ENCODE measurements at places on chromosomes 13 and 19.

DNA sequence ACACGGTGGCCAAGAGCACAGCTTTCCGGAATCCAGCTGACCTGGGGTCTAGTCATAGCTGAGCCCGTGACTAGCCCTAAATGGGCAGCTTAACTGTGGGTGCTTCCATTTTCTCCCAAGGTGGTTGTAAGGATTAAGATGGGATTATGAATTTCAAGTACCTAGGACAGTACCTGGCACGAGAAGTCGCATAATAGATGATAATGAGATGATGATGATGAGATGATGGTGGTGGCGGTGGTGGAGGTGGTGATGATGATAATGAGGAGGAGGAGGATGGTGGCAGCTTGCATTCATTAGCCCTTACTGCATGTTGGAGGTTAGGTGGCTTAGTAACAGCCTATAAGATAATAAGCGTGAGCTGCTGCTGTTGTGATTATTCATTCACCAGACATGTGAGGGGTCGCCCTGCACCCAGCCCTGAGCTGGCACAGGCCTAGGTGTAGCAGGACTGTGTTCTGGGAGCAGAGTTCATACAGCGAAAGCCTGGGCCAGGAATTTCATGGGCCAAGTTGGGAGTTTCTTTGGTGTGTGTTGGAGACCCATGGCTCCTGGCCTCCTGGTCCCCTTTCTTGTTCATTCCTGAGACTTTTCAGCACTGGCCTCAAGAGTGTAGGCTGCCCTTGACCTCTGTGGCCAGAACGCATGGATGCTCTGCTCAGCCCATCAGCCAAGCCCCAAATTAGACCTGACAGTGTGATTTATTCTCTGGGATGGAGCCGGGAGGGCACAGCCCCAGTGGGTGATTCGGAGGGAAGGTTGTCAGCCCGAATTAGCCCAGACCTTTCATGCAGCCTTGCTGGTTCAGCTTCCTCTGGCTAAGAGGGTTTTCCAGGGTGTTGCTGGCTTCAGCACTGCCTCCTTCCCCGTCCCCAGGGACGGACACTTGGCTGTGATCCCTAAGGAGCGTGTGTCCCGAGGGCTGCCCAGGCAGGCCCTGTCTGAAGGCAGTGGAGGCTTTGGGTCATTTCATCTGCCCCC, 128.8 kb downstream of the SIPA1L3 start:
- DNase-seq = no peak

DNA sequence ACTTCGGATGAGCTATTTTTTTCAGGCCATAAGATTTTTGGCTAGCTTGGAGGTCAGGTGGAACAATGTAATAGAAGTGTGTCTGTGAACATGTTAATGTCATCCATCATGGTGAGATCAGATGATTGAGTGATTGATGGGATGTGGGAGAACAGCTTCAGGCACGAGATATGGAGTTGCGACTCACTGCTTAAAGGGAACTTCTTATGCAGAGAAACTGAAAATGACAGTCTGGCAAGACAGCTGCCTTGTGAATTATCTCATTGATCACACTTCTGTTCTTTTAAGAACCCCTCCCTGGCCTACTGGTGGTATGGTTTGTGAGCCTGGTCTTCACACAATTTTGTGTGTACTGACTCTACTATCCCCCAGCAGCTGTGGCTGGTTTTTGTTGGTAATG, 96.0 kb downstream of the OLFM4 start:
- no peak for DNase-seq

- no peak for DNase-seq
Measured at GRCh38 chr13:84737661-84738060, 855.4 kb upstream of the SLITRK1 start.

- no peak for DNase-seq
Measured at GRCh38 chr19:4064496-4065260, 2.0 kb downstream of the ZBTB7A start.

DNA sequence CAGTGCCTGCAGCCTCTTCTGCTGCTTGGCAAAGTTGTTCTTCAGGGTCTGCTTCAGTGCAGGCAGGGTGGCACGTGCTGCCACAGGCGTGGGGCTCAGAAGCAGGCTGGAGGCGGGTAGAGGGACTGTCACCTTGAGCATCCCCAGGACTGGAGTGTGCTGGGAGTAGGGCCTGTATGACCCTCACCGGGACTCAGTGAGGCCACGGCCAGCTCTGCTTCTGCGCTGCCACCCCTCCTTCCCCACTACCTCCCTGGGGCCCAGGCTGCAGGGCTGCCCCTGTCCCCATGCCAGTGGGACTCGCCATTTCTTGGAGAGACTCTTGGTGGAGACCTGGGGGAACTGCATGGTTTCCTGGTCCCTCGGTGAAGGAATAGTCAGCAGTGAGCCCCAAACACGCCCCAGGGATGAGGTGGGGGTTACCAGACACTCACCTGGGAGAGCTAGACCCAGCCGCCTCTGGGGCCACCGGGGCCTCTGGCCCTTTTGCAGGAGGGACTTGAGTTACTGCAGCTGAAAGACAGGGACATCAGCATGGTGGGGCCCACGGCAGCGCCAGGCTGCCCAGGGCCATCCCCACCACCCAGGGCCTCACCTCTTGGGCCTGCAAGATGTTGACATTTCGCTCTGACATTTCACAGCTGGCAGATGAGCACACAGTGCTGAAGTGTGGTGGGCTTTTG, 29.9 kb downstream of the TUBA3C start:
- DNase-seq = no peak

All from LoVo (cell line).